ENCODE measurements at places on chromosomes 1 and 21.

DNA sequence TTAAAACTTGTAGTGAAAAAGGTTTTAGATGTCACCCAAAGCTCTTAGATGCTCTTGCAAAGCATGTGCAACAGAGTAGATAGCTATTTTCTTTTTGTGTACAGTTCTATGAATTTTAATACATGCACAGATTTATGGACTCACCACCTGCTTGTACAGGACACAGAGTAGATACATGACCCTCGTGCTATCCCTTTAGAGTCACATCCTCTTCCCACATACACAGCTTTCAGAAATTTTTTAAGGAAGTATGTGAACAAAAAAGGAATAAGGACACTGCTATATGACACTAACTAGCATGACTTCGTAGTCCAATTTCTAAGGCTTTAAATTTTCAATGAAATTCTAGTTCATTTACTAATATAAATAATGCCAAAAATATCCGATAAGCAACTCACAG, 60.9 kb downstream of the ABL2 start:
- DNase-seq: no peak

- DNase-seq: no peak
Measured at GRCh38 chr1:75796376-75797272, at the start of gene MSH4. Gene MSH4, plus strand, starts transcription at chr1:75796882. Its CDS starts 104 bp downstream, at chr1:75796986.

DNA sequence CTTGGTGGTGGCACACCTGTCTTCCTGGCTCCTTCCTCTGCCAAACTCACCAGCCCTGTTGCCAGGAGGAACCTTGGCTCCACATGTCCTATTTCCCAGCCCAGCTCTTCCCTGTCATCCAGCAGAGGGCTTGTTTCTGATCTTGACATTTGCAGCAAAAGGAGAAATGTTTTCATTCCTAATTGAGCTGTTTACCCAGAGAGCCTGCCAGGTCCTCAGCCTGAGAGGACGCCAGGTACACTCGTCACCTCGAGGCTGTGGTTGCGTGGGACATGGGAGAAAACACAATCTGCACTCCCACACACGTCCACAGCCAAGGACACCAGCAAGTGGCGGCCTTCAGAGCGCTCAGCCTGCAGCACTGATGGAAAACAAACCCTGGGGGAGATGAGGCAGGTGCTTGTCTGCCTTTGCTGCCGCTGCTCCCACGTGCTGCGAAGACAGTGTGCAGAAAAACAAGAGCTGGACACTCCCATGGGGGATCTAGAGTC, 132.8 kb upstream of the CD34 start:
- DNase-seq: no peak

- no peak for DNase-seq
Measured at GRCh38 chr1:108584428-108584856, 24.5 kb downstream of the EEIG2 start.

GRCh38 chr1:31511848-31512615, 64.3 kb upstream of the TINAGL1 start:
- DNase-seq: no peak

DNA sequence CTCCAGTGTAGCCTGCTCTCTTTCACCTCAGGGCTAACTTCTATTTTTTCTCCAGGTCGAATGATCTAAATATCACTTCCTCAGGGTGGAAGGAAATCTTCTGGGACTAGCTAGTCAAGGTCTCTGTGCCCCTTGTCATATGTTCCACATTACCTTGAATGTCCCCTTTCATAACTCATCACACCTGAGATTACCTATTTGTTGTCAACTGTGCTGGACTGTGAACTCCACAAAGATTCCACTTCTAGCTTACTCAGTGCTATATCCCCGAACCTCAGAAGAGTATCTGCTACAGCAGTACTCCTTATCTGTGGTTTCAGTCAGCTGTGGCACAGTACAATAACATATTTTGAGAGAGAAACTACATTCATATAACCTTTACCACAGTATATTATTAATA, 14.6 kb upstream of the SYNJ1 start:
- no peak for DNase-seq

DNA sequence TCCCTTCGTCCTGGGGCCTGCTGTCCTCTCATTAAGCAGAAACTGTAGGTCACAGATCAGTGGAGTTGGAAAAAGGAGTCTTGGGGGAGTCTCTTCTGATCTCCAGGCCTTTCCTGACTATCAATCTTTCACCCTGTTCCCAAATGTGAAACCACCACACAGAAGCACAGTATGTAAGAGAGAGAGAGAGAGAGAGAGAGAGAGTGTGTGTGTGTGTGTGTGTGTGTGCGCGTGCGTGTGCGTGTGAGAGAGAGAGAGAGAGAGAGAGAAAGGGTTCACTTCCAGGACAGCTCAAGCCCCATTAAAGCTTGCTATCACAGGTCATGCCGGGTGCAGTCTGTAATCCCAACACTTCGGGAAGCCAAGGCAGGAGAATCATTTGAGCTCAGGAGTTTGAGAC, 1.5 kb upstream of the TTC24 start:
- no peak for DNase-seq

GRCh38 chr1:73593804-73594203, 604.2 kb downstream of the LRRIQ3 start:
- DNase-seq: no peak

GRCh38 chr1:102085896-102086295, 89.2 kb upstream of the OLFM3 start:
- DNase-seq: no peak

DNA sequence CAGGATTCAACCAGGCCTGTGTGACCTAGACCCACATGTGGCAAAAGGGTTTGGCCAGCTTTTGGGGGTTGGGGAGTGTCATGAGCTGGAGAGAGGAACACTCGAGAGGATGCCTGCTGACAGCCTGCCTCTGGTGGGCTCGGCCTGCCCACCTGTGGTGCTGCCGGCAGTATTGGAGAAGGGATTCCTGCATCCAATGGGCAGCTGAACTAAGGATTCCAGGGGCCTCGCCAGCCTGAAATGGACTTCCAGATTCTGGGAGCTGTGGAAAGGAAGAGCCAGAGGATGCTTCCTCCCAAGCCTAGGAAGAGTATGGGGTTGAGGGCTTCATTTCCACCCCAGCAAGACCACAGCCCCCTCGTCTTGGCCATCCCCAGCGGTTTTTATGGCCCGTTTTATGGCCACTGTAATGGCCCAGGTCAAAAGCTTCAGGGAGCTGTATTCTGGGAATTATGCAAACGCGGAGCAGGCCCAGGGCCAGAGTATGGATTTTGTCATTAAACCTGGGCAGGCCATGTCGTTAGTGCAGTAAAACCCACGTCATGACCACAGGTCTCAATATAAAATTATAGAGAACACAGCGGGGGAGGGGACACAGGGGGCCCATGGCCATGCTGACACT, 63.6 kb downstream of the TMEM53 start:
- DNase-seq: no peak

GRCh38 chr1:53718443-53718842, 20.5 kb downstream of the GLIS1 start:
- no peak for DNase-seq

GRCh38 chr1:23957096-23957495, 2.5 kb upstream of the PNRC2 start:
- DNase-seq: no peak

- no peak for DNase-seq
Measured at GRCh38 chr1:79355090-79355489, 348.6 kb upstream of the ADGRL4 start.

DNA sequence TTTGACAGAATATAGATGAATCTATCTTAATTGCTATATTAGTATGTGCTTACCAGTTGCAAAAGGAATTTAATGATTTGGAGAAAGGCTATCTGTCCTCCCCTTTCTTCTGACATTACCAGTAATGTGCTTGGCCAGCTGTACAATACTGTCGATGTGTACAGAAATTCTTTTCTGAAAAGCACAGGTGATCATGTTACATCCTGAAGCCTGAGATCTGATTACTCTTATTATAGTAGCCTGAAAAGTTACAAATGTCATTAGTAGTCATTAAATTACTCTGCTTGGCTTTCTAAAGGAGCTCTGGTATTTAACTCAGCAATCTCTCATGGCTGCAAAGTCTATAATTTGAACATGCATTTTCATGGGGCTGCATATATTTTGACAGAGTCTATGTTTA, 209.8 kb downstream of the PTPRC start:
- DNase-seq: no peak

GRCh38 chr21:42279341-42279871, 35.8 kb downstream of the TFF3 start:
- DNase-seq: no peak

GRCh38 chr1:92961896-92962752, 862 bp upstream of the DIPK1A start:
- DNase-seq: peak; percentile 40

- no peak for DNase-seq
Measured at GRCh38 chr1:41492341-41492848, 7.9 kb upstream of the EDN2 start.

- no peak for DNase-seq
Measured at GRCh38 chr1:4118746-4119515, 218.9 kb upstream of the C1orf174 start.
